Ecto neural progenitor cell (in vitro differentiated cells): ENCODE measurements at places on chromosomes 2 and 18.
A peak's percentile ranks its signal among the peaks of the same experiment; 100 is the strongest.

DNA sequence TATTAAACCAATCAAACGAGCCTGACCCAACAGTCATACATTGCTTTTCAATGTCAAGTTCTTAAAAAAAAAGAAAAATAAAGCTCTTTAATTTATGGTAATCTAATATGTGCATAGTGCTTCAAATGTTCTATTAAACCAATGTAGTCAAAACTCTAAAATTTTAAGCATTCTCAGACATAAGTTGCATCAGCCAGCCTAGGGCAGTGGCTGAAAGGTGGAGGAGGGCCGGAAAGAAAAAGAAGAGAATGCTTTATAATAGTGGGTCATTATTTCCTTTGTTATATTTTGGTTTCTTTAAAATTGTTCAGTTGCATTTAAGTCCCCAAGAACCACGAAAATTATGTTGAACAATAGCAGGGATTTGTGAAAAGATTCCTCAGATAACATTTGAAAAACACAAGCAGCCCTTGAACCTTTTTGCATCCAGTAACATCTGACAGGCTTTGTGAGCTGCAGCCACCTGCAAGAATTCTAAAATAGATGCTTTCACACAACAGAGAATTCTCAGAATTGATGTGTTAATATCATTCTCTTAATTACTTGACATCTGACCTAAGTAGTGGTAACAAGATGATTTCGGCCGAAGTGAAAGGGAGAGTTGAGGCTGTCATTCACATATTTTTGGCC lies 252.1 kb downstream of the CDCA7 start:
- DNase-seq, result no peak

DNA sequence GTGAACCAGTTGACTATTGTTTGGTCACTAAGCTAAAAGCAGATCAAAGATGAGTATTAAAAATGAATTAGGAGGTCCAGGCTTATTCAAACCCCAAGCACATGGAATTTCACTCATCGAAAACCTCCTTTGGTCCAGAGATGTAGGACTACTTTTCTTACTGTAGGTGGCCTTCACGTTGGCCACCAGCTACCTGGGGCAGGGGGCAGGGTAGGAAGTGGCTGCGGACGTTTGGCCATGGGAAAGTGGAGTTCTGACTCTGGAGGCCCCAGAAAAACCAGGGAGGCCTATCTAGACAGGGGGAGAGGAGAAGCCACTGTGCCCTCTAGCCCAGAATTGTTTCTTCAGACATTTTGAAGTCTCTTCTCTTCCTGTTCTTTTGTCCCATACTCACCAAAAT lies 31.8 kb upstream of the CABLES1 start:
- no peak for DNase-seq

- DNase-seq, result no peak
These were observed 2.7 kb upstream of the FECH start for GRCh38 chr18:57589161-57589560.

DNA sequence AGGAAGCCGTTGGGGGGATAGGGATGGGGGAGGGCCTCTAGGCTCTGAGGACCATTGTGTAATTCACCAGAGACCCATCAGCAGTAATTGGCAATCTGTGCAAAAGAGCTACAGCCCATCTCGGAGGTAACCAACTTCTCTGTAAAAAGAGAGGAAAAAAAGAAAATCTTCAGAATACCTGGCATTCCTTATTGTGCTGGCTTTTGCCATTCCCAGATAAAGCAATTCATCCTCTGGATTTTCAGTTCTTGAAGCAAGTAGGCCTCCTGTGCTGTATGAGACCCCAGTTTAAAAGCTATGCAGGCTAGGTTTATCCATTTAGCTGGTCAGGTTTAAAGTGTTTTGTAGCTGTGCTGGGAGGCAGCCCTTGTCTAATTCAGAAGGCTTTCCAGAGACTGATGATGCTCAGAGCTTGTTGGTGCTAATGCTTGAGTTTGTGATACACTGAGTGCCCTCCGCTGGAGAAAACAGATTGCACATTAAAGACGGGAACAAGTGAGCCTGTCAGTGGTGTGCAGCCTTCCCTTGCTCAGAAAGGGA lies at the start of gene LRRTM4:
TSS of gene LRRTM4 (minus strand) at position 446 of the 540 bp plus-strand sequence.
- peak; percentile 59 for DNase-seq

GRCh38 chr2:120220756-120221155 lies 2.4 kb downstream of the TMEM185B start:
- DNase-seq, result no peak

DNA sequence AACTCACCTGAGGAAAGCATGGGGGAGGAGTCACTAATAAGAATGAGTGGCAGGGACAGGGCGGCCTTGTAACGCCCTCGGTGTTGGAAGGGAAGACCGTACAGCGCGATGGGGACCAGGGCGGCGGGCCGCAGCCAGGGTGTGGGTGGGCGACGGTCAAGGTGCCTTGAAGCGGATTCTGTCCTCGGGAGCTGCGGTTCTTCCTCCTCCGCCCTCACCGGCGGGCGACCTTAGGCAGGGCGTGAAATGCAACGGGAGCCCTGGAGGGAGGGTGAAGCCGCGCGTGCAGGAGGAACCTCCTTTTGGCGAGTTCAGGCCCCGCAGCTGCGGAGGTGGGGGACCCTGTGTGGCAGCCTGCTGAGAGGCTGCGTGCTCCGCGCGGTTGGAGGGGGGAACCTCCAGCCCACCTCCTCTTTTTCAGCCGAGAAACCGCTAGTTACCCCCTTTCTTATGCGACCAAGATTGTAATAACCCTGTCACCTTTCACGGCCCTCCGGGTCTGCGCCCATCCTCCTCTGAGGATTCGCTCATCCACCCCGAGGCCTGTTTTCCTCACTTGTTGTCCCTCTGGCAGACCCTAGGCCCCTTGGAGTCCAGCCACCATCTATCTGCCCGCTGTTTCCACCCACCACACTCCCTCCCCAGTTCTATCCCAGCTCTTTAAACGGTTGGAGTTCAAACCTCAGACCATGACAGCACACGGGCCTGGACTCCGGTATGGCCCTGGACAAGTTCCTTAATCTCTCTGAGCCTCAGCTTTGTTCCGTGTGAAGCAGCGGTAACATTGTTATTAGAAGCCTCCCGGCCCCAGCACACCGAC lies 823 bp upstream of the RNU2-63P start:
- peak; percentile 54 for DNase-seq

GRCh38 chr2:57941816-57942215 lies 104.8 kb upstream of the VRK2 start:
- DNase-seq, result no peak

DNA sequence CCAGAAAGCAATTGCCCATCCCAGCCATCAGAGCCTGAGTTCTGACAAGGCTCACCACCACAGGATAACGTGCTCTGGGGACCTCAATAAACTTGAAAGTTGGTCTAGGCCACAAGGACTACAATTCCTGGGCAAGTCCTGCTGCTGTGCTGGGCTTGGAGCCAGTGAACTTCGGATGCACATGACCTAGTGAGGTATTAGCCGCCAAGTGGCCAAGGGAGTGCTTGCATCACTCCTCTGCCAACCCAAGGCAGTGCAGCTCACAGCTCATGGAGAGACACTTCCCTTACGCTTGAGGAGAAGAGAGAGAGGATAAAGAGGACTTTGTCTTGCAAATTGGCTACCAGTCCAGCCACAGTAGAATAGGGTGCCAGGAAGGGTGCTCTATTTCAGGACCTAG lies 219.6 kb downstream of the MBD2 start:
- DNase-seq, result no peak

GRCh38 chr2:146321175-146321574 lies 1523.7 kb upstream of the ACVR2A start:
- no peak for DNase-seq

DNA sequence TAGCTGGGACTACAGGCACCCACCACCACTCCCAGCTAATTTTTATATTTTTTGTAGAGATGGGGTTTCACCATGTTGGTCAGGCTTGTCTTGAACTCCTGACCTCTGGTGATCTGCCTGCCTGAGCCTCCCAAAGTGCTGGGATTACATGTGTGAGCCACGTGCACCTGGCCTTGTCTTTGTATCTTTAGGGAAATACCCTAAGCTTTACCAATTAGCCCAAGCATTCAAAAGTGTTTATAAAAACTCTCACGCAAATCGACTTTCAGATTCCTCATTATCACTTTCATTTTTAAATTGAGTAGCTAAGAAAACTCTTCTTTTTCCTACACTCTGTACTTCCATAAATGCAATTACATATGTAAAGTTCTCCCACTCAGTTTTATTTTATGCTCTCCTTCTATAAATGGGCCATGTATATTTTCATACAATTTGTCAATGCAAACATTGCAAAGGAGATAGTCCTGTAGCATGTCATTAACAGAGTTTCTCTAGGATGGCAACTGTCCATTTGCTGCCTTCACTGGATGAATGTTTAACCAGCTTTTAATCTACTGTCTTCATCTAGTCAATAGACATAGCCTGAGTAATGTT lies 326.2 kb upstream of the LRATD1 start:
- DNase-seq, result no peak

GRCh38 chr2:3361518-3362389 lies 15.9 kb downstream of the EIPR1 start:
- DNase-seq, result no peak

GRCh38 chr2:76516861-76517573 lies 806.3 kb upstream of the GCFC2 start:
- DNase-seq, result no peak

GRCh38 chr2:110729106-110729505 lies 3.3 kb upstream of the ACOXL start:
- no peak for DNase-seq

DNA sequence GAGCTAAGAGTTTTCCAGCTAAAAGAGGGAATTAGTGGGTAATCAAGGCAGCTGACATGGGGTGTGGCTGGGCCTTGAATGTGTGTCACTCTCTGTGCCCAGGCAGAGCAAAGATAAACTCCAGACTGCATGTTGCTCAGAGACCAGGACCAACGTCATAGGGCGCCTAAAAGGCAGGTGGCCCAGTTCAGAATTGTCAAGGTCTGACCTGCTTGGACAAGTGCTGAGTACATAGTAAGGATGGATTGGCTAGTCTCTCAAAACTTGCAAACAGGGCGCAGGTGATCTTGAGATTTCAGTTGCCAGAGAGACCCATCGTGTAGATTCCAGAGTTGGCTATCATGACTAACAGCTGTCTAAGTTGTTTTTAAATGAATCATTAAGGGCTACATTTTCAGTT lies 19.0 kb downstream of the CLUL1 start:
- no peak for DNase-seq

GRCh38 chr2:38922389-38922788 lies 32.7 kb downstream of the ARHGEF33 start:
- no peak for DNase-seq

- DNase-seq, result peak; percentile 22
These were observed 49.6 kb downstream of the ZBTB7C start for GRCh38 chr18:48359626-48360025.

DNA sequence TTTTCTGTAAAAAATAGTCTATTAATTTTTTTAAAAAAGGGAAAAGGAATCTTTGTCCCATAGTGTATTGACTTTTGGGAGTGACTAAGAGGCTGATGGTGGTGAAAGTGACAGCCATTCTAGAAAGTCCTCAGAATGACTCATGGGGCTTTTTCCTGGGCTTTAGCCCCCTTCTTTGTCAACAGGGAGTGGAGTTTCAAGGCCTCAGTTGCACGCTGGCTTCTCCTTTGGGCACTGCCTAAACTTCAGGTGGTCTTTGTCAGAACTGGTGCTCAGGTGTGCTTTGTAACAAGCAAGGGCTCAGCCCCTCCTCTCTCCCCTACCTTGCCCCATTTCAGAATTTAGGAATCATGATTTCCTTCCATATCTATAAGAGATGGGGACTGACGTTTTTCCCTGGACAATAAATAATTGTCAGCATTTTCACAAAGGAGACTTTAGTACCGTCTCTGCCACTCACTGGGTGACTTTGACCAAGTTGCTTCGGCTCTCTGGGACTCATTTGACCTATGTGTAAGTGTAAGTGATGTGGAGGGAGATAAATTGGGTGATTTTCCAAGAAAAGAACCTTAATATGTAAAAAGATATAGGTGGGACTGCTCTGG lies 61.2 kb upstream of the IGFBP2 start:
- DNase-seq, result no peak

DNA sequence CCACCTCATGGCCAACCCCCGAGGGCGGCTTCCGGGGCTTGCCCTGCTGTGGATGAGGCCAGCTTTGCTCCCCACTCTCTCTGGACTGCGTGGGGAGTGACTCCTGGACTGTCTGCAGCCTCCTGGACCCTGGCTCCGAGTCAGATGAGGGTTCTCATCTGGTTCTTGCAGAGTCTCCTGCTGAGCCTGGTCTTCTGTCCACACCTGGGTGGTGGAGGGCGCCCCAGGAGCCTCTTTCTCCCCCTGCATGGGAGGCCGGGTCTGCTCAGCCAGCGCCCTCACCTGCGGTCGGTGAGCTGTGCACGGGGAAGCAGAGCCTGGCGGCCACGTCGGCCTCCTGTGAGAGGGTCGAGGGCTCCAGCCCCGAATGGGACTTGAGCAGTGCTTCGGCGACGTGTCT lies 78.3 kb downstream of the RTP5 start:
- no peak for DNase-seq

- DNase-seq, result no peak
These were observed 18.8 kb downstream of the ZEB2 start for GRCh38 chr2:144501118-144501517.

DNA sequence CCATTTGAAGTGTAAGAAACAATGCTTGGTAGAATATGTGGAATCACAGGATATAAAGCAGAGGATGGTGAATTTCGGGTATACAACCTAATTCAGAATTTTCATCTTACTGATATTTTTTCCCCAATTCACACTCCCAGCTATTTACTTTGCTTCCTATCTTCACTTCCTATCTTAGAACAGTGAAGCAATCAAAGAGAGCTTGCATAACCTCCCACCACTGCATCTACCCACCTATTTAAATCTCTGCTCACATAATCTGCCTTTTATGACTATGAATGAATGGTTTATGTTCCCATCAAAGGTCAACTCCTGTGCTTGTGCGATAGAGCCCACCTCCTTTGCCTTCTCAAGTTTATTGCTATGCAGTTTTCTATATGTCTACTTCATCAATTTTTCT lies 3.3 kb downstream of the RMDN2 start:
- DNase-seq, result no peak

DNA sequence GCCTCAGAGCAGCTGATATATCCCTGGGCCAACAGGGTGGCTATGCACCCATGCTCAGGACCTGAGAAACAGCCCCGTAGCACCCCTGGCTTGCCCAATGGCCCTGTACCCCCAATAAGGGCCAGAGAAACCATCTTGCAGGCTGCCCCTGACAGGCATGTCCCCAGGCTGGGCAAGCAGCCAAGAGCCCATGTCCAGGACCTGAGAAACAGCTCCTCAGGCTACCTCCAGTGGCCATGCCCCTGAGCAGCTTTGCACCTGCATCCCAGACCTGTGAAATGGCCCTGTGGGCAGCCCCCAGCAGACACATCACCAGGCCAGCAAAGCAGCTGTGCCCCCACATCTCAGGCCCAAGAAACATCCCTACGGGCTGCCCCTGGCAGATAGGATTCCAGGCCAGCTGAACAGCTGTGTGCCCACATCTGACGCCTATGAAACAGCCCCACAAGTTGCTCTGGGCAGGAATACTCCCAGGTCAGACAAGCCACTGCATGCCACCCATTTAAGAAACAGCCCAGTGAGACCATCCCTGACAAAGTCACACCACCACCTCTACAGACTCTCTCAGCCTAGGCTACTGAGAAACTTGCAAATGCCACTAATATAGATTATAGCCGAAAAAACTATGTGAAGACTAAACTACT lies 84.1 kb downstream of the TMEM237 start:
- DNase-seq, result no peak
